Fibroblast of skin of left biceps (primary cell): ENCODE measurements at places on chromosomes 12 and 14.

- DNase-seq, result no peak
These were observed 2.9 kb downstream of the HEBP1 start for GRCh38 chr12:12997156-12997555.

- DNase-seq, result no peak
These were observed 52.7 kb upstream of the ZDHHC17 start for GRCh38 chr12:76711241-76711640.

DNA sequence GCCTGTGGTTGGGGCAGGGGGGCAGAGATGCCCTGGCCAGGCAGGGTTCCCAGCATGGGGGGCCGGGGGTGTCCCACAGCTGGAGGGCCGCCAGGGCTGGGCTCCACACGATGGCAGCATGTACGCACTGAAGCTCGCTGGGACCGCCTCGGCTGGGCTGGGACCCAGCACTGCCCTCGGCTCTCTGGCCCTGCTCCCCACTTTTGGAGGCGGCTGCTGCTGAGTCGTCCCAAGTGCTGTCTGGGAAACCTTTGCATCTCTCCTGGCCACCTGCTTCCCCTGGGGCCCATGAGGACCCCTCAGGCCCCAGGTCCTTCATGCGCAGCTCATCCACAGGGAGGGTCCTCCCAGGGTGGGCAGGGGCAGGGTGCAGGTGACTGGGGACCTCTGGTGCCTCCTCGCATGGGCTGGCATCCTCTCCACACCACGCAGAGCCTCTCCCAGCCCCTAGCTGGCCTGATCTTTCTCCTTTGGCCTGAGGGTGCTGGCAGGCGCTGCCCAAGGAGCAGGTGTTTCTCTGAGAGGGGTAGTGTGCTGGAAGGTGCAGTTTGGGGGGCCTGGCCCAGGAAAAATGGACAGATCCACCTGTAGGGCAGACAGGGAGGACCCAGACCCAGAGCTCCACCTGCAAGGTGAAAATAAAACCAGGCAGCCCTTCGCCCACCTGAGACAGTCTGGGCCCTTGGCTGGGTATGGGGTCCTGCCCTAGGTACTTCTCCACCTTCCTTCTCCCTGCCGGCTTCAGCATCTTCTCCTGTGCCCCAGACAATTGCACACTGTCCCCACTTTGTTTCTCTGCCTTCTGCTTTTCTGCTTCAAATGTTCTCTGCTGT is 46.9 kb downstream of the DLK1 start:
- DNase-seq, result no peak

DNA sequence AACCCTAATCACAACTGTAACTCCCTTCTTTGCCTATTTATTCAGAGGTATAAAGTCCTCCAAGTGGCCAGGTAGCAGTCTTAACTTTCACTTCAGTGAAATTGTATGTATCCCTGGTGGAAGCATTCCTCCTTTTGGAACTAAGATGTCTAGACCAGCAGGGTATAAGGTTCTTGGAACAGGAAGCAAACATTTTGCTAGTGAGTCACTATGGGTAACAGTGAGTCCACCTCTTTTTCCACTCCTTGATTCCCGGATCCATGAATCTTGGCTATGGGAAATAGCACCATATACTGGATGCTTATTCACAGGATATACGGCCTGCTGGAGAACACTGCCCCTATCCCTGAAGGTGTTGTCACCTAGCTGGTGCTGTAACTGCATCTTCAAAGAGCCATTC is 80.2 kb downstream of the KCNA5 start:
- no peak for DNase-seq

- no peak for DNase-seq
These were observed 9.7 kb upstream of the ZDHHC22 start for GRCh38 chr14:77151245-77151644.
